ENCODE measurements at places on chromosomes 7 and 10.

DNA sequence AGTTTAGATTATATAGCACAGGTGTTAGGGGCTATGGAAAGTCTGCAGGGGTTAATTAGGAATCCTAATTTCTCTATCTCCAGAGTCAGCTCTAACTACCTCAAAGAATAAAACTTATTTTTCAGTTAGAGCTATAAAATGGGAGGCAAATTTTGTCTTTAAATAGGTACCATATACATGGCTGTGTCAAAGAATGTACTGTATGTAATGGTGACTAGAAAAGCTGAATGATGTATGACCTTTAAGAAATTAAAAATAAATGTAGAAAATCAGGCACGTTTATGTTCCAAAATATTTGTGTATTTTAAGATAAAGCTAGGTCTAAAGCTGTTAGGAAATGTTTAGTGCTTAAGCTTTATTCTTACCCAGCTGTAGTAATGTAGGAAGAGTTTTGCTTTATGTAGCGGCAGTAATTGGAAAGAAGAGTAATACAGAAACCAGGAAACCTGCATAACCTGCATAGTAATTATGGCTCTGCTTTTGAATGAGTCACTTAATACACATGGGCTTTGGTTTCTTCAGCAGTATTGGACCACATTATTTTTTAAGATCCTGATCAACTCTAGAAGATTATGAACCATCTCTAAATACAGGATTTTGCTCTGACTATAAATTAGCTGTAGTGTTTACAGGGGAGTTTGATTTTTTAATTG, 85.0 kb downstream of the KMT2E start:
- peak; percentile 71 for DNase-seq

- no peak for DNase-seq
Observed at GRCh38 chr7:130070861-130071622, 708 bp downstream of the KLHDC10 start.

DNA sequence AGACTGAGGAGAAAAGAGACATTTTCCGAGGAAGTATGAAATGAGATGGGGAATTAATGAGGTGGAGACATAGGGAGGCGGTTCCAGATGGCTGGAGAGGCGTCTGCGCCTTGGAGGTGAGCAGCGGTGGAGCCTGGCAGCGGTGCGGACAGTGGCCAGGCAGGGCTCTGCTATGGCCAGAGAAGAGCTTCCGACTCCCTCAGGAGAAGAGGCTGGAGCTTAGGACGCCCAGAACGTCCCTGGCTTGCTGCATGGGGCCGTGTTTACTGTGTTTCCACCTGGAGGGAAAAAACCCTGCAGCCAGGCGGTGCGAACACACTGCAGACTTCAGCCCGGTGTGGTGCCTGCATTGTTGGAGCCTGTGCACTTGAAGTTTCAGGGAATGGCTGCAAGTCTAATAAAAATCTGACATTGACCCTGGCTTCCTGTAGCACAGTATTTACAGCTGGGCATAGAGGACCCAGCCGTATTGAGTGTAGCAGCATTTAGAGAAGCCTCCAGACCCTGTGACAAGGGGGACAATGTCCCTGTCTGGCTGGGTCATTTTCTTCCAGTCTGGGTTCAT, 447.1 kb upstream of the MKI67 start:
- DNase-seq: no peak

DNA sequence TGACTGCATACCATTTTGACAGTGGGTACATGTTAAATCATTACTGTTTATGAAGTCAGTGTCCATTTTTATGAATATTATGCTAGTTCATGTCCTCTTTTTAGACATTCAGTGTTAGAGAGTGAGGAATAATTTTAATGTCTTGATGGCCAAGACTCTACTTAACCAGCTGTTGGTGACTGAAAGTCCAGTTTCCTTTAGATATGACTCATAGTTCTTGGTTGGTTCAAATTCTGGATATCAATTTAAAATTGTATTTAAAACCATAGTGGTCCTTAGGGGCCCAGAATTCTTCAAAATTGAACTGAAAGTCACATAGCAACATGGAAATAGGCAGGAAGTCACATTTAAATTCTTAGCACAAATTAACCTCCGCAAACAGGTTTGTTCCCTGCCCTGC, 196.5 kb upstream of the PRPS1L1 start:
- DNase-seq: no peak

DNA sequence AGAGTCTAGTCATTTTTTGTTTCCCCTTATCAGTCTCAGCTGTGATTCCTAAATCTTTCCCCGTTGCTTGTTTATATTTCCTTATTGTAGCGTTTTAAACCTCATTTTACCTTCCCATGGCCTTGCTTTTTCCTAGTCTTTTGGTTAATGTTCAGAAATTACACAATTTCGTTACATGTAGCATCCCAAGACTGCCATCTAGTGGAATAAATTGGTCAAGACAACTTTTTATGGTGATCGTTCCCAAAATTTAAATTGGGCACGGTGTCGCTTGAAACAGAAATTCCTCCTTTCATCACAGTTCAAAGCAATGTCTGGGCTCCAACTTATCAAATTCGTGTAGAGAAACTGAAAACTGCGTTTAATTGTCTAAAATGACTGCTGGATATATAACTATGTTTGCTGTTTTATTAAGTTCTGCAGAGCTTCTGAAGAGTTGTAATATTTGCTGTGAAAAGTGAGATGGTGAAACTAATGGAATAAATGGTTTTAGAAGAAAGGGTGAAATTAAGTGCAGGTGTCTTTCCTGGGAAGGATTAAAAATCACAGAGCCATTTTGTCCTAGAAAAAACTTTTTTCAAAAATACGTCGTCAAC, 370.2 kb downstream of the PHF14 start:
- peak; percentile 42 for DNase-seq

DNA sequence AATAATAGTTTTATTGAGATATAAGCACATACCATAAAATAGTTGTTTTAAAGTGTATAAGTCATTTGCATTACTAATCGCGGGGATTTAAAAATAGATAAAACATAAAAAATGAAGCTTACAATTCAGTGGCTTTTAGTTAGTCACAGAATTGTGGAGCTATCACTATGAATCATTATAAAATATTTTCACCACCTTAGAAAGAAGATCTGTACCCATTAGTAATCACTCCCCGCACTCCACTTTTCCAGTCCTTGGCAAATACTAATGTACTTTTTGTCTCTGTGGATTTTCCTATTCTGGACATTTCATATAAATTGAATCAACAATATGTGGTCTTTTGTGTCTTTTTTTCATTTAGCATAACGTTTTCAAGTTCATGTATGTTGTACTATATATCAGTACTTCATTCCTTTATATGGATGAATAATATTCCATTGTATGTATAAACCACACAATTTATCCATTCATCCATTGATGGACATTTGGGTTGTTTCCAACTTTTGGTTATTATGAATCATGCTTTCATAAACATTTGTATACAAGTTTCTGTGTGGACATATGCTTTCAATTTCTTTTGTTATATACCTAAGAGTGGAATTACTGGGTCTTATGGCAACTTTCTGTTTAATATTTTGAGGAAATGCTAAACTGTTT, 162.5 kb downstream of the MAGI2 start:
- DNase-seq: no peak

DNA sequence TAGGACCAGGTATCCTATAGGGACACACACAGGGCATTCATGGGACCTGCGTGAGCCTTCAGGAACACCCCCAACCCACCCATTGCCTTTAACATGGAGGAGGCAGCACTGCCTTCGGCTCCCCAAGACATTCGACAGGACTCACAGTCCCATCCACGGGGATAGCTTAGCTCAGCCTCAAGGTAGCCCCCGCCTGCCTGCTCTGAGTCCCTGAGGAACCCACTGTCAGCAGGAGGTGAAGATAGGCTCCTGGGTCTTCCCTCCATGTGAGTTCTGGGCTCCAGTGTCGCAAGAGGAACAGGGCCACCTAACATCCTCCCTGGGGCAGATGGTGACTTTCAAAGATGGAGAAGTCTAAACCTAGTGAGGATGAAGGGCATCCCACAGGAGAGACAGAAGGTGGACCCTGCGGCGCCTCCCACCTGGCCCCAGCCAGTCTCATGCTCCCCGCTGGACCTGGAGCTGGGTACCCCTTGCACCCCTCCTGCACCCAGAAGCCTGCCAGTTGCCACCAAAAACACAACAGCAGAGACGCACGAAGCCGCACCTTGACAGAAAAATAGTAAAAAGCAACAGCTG, 4.9 kb upstream of the ADIRF start:
- DNase-seq: no peak

DNA sequence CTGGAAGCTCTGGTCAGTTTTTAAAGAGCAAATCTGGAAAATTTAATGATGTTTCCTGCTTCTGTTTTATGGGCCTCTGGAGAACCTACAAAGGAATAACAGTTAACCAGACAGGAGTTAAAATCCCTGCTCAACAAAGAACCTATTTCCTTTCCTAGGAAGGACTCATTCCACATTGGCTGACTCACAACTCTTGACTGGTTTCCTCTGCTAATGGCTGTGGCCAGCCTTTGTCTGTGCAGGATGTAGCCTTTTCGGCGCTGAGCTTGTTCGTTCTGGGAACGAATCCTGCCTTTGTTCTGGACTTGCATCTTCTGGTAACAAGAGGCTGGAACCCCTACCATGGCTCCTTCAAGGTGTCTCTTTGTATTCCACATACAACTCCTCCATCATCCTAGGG, 112.8 kb upstream of the PDCD4 start:
- no peak for DNase-seq

- peak; percentile 13 for DNase-seq
Observed at GRCh38 chr10:52644373-52645186, 128.0 kb downstream of the MBL2 start.

- DNase-seq: no peak
Observed at GRCh38 chr7:139340808-139341057, 404 bp upstream of the FMC1 start.

DNA sequence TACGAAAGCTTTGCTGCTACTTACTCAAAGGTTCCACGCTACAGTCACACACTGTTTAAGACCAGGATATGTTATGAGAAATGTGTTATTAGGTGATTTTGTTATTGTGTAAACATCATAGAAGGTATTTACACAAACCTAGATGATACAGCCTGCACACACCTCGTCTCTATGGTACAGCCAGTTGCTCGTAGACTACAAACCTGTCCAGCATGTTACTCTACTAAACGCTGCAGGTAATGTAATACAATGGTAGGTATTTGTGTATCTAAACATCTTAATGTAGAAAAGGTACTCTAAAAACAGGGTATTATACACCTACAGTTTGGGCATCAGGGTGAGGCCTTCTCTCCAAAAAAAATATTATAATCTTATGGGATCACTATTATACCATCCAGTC, 181.2 kb downstream of the MYOF start:
- no peak for DNase-seq

DNA sequence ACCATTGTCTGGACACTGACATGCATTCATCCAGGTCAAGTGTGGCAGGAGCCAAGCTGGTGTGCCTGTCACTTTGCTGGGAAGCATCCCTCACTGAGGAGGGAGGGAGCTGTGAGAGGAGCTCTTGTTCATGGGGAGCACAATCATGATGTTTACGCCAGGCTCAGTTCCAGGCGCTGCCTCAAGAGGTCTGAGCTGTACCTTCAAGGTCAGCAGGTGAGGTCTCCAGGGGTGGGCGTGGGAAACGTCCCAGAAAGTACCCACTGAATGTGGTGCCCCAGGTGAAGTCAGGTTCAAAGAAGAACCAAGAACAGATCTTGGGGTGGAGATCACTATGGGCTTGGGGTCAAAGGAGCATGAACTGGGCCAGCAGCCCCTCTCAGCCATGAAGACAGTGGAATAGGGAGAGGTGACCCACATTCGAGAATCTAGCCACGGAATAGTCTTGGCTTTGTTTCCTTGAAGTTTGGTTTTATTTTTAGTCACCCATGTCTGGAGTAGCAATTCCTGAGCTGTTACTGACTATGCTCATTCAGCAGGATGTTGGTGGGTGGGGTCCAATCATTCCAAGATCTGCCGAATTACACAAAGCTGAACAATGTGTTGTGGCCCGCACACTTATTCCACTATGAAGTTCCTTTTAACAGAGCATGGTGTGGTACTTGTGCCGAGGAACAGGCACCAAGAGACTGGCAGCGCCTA, 29.3 kb downstream of the NPS start:
- no peak for DNase-seq

DNA sequence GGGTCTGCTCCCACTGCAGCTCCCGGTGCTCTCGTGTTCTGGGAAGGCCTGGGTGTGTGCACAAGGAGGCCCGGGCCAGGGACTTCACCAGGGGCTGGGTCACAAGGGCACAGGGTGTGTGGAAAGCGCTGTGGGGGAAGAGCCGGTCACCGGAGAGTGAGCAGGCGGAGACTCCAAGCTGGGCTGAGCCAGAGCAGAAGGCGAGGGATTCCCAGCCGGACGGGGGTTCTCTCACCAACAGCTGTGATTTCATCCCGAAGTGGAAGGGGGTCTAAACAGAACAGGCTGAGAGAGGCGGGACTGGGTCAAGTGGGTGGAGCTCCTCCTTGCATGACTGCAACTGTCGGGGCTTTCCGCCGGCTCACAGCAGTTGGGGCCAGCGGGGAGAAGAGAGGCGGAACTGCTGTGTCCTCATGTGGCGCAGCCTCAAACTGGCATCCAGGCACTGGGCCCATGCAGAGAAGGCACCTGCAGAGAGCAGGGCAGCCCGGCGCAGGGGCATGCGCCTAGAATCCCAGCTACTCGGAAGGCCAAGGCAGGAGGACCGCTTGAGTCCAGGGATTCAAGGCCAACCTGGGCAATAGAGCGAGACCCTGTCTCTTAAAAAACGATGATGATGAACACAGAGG, 7.6 kb upstream of the ORAI2 start:
- DNase-seq: peak; percentile 91

DNA sequence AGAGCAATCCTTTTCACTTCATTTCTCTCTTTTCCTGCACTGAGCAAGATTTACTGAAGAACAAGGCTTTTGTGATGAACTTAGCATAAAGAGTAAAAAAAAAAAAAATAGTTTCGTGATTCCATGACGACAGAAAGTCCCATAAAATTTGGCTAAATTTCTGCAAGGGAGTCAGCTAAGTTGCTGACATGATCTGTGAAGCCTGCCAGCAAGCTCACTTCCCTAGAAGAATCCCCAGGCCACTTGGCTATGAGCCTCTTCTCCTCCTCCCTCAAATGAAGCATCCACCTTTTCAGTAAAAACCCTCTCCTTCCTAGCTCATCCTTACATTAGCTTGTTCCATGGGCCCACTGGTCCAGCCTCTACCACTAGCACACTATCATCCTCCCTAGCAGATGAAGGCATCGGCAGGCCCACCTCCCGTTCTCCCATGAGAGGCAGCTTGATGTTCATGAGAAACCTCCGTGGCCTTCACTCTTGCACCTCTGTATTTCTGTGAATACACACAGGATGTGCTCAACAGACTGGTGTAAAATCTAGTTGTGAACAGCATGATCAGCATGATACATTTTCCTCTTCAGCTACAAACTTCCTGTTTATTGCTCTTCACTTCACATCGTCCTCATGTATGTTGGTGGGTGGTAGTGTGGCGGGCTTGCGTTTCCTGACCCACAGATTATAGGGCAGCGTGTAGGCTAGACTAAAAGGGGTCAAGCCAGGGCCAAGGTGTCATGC, 30.9 kb downstream of the GIMAP8 start:
- peak; percentile 42 for DNase-seq

GRCh38 chr10:107899075-107899474, 734.6 kb upstream of the SORCS1 start:
- no peak for DNase-seq

All from activated CD4-positive, alpha-beta T cell treated with anti-CD3 and anti-CD28 coated beads, Interleukin-2, Interleukin-4, amounts not matched to agents 100 ng/mL and 50 ng/mL, durations not matched to agents 16 hours and 8 hours (primary cell).